ENCODE measurements at places on chromosomes 2 and 18. TPM values are rescaled to one million over a fixed set of nuclear protein-coding genes. Genes with fewer than 3 reads are reported as not detected.

GRCh38 chr2:173359231-173359630 is 4.6 kb downstream of the CDCA7 start:
- no peak overlapping the region for H3K4me3 ChIP-seq
- peaks cover 14% of the 10 kb centered on the region for H3K4me1 ChIP-seq
- no peak for DNase-seq

GRCh38 chr2:58448065-58448507 is 207.0 kb upstream of the FANCL start:
- DNase-seq = no peak
- no peak overlapping the region for H3K4me3 ChIP-seq
- H3K36me3 ChIP-seq = no peaks in the 10 kb centered on the region

DNA sequence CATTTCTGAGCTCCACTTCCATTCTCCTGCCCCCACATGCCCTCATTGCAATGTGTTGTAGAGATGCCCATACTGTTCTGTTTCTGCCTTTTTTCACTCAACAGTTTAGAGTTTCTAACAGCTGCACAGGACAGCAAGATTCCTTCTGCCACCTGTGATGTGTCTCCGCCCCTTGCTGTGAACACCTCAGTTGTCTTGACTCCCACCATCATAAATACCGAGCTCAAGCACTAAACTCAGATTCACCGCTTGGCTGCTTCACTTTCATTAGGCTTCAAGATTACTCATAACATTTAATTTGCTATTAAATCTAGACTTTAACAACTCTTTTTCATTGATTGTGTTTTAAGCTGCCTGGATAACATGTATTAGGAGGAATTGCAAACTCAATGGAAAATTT is 141.0 kb downstream of the MAP2 start:
- DNase-seq = no peak
- H3K4me3 ChIP-seq = no peak overlapping the region
- H3K4me1 ChIP-seq = no peaks in the 10 kb centered on the region
- no peaks in the 10 kb centered on the region for H3K27me3 ChIP-seq
- H3K36me3 ChIP-seq = no peaks in the 10 kb centered on the region

- peaks cover under 1% of the 10 kb centered on the region for H3K4me1 ChIP-seq
- no peaks in the 10 kb centered on the region for H3K27me3 ChIP-seq
- H3K36me3 ChIP-seq = peaks cover 13% of the 10 kb centered on the region
- no peak for DNase-seq
These were observed 144.0 kb downstream of the IKZF2 start for GRCh38 chr2:213007290-213007838.

DNA sequence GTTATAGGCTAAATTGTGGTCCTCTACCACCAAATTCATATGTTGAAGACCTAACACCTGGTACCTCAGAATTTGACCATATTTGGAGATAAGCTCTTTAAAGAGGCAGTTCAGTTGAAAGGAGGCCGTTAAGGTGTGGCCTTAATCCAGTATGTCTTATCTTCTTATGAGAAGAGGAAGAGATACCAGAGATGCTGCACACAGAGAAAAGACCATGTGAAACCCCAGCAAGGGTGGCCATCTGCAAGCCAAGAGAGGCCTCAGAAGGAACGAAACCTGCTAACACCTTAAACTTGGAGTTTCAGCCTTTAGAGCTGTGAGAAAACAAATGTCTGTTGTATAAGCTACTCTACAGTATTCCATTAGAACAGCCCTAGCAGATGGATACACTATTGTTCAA is 528.1 kb upstream of the DCC start:
- no peaks in the 10 kb centered on the region for H3K4me1 ChIP-seq
- H3K36me3 ChIP-seq = no peaks in the 10 kb centered on the region
- no peaks in the 10 kb centered on the region for H3K27me3 ChIP-seq
- DNase-seq = no peak
- H3K4me3 ChIP-seq = no peak overlapping the region

ITGB6 gene
- 17.2 TPM for total RNA-seq

CCDC85A gene
- 4.7 TPM for total RNA-seq

WNT10A gene
- 2.5 TPM for total RNA-seq

TUBB8B gene
- total RNA-seq = 1.7 TPM
